ENCODE measurements at places on chromosomes 16 and 17. TPM values are rescaled to one million over a fixed set of nuclear protein-coding genes. Genes with fewer than 3 reads are reported as not detected.

Gene NOXO1
- total RNA-seq, result not detected

Gene CSH2
- not detected for total RNA-seq

Gene STH
- not detected for total RNA-seq

Gene CCDC144A
- total RNA-seq, result 1.2 TPM

Gene IKZF3
- total RNA-seq, result not detected

Gene CNTNAP4
- total RNA-seq, result not detected

Gene MNT
- 5.5 TPM for total RNA-seq

Gene KRTAP3-2
- not detected for total RNA-seq

Gene ZNF764
- total RNA-seq, result 6.9 TPM

Gene C1QTNF8
- total RNA-seq, result not detected

Gene KRTAP4-1
- total RNA-seq, result not detected

Gene PRAC2
- total RNA-seq, result not detected

Gene FAM171A2
- total RNA-seq, result 3.2 TPM

Gene RHBDF1
- 23.3 TPM for total RNA-seq

Gene SMIM22
- not detected for total RNA-seq

Gene HSF5
- total RNA-seq, result under 0.01 TPM

Gene CD300LG
- not detected for total RNA-seq

Gene PERCC1
- total RNA-seq, result not detected

Gene KRTAP3-1
- total RNA-seq, result not detected

Gene ZKSCAN2
- 2.2 TPM for total RNA-seq

Gene HMOX2
- 120 TPM for total RNA-seq

Gene CCL4
- total RNA-seq, result not detected

Gene KRTAP4-5
- total RNA-seq, result not detected

Gene FBRS
- total RNA-seq, result 24.6 TPM

Gene AATK
- 2.3 TPM for total RNA-seq

Gene SYNGR3
- 0.25 TPM for total RNA-seq

Gene TBC1D3H
- total RNA-seq, result not detected

Gene ALOX15B
- total RNA-seq, result not detected

Gene HAS3
- total RNA-seq, result 0.15 TPM

Gene TBC1D3I
- not detected for total RNA-seq

Gene ZG16B
- total RNA-seq, result 1.5 TPM

Gene CRISPLD2
- total RNA-seq, result 0.20 TPM

Gene NT5C
- 62.7 TPM for total RNA-seq

Gene GLG1
- total RNA-seq, result 112 TPM

Gene KRT39
- not detected for total RNA-seq

Data from mammary microvascular endothelial cell (primary cell).